Stimulated activated CD8-positive, alpha-beta memory T cell treated with anti-CD3 and anti-CD28 coated beads, Interleukin-7, amount 100 ng/mL, for 24 hours (primary cell): ENCODE measurements at places on chromosomes 11 and 22.

- no peak for DNase-seq
These were observed 19.3 kb downstream of the TSSC4 start for GRCh38 chr11:2419638-2420501.

- DNase-seq = no peak
These were observed 17.2 kb upstream of the RCN1 start for GRCh38 chr11:32073644-32074026.

DNA sequence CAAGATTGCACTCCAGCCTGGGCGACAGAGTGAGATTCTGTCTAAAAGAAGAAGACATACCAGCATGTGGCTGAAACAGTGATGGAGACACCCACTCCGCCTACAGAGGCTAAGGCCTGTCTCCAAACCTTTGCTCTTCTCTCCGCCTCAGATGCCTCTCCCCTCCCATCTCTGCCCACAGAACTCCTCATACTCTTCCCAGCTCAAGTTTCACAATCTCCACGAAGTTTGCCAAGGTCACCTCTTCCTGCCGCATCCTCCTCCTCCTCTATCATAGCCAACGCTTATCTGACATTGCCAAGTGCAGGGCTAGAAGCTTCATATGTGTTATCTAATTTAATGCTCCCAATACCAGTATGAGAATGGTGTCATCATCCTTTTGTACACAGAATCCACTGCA lies 25.9 kb upstream of the FBLN1 start:
- no peak for DNase-seq

DNA sequence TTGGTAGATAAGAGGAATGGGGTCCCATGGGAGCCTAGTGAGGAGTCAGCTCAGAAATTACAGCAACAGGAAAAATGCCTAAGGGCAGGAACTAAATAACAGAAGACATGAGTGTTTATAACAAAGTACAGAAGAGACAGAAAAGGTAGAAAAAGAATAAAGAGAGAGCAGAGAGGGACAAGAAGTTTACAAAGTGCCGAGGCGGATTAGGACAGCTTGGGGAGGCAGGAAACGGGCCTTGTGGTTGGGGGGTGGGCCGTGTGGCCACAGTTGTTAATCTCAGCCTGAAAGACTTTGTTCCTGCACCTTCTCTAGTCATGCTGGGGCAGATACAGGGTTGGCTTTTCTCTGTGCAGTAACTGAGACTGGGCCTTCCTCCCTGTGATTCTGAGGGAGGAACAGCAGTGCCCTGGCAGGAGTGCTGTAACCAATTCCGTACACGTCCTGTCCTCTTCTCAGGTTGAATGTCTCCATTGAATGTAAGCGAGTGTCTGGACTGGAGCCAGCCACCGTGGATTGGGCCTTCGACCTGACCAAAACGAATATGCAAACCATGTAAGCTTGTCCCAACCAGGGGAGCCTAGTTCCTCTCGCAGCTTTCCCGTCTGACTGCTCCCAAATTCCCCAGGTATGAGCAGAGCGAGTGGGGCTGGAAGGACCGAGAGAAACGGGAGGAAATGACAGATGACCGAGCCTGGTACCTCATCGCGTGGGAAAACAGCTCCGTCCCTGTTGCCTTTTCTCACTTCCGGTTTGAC lies 13.2 kb downstream of the NAA40 start:
- no peak for DNase-seq

GRCh38 chr11:87739261-87739660 lies 436.0 kb downstream of the RAB38 start:
- no peak for DNase-seq

DNA sequence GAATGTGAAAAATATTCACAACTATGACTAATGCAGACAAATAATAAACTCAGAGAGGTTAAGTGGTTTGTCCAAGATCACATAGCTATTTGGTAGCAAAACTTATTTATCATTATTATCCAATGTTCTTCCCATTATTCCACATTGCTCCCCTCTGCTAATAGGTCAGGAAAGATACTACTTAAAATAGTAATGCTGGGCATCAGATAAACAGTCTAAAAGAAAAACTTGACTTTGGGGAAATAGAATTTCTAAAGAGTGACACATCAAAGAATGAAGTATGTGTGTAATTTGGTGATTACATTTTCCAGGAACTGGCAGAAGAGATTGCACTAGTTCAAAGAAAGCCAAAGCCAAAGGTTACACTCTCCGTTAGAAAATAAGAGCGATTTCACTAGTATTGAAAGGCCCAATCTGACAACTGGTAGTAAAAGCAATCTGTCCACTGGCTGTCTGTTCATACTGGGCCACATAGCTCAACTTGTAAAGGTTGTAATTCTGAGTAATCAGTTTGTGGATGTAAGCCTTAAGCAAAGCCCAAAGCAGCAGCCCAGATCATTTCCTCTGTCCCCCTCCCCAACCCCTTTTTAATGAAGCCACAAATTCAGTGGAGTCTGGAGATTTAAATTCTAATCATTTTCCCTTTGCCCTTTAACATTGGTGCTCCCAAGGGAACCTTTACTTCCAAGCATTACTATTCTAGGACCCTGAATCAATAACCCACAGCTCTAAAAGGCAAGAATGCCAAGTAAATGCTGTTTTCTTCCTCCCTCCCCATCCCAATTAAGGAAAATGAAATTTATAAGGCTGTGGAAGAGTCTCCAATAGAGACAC lies 283.5 kb downstream of the TTC28 start:
- no peak for DNase-seq

DNA sequence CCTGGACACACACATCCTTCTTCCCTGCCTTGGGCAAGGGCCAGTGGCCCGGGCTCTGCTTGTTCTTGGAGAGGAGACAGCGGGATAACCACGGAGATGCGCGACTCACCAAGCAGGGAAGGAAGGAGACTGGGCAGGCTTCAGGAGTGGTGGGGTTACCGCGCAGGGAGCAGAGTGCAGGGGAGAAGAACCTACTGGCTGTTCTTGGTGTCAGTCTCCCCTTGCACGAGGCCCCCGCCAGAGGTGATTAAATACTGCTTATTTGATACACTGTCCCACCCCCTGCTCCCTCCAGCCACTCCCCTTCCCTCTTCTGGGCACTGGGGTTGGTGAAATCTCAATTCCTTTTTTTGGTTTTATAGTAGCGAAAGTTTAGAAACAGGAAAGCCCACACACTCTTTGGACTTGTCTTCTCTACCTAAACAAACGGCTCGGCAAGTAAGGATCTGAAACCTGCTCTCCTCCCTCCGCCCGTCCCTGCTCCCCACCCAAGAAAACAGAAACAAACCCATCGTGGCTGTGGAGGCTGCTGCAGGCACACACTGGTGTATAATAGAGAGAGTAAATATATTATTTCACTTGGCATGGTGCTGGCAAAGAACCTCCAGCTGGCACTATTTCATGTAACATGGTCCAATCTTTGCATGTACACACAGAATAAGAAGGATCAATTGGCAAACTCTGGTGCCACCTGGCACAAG lies 10.8 kb downstream of the LARGE2 start:
- DNase-seq = no peak

GRCh38 chr11:60917267-60917666 lies 3.3 kb downstream of the TMEM109 start:
- no peak for DNase-seq

DNA sequence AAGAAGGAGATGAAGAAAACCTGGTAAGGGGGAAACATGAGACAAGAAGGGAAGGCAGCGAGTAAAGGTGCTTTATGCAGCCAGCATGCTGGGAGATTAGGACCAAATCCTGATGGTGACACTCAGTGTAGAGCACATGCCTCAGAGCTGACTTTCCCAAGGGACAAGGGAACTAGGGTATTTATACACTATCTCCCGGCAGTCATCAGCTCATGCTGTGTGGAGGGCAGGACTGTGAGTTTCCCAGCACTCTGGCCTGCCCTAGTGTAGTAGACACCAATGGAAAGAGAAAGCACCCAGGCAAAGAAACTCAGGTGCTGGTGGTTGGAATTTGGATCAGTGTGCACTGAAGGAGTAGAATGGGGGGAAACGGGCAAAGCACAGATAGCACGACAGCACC lies 128.3 kb upstream of the CSNK2A3 start:
- no peak for DNase-seq

DNA sequence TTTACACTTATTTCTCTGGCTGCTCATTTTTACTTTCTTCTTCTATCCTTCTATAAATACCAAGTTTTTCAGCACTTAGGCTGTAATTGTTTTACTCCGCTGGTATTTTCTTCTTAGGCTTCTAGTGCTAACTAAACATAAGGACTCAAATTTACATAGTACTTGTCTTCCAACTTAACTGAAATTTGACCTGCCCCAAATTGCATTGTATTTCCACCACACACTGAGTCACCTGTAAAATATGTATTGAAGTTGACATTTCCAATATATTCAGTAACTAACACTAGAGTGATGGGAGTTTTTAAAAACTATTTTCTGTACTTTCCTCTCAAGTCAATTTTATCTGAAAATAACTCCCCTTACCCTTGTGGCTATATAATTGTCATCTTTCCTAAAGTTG lies 1794.1 kb upstream of the RAG2 start:
- DNase-seq = no peak

- no peak for DNase-seq
These were observed 25.7 kb downstream of the CASP5 start for GRCh38 chr11:104997288-104997687.

DNA sequence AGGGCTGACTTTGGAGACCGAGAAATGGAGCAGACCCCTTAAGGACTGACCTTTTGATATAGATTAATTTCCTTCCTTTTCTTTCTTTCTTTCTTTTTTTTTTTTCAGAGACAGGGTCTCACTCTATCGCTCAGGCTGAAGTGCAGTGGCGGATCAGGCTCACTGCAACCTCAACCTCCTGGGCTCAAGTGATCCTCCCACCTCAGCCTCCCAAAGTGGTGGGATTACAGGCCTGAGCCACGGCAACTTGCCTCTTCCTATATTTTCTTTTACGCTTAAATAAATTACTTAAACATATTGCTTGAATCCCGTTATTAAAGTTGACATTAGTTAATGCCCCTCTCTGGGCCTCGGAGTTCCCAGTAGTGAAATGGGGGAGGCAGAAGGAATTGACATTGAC lies 350 bp upstream of the KCTD14 start:
- no peak for DNase-seq
